Aorta (tissue), 5 donors: ENCODE measurements at places on chromosomes 11 and 22. TPM values are rescaled to one million over a fixed set of nuclear protein-coding genes. Genes with fewer than 3 reads are reported as not detected.

DNA sequence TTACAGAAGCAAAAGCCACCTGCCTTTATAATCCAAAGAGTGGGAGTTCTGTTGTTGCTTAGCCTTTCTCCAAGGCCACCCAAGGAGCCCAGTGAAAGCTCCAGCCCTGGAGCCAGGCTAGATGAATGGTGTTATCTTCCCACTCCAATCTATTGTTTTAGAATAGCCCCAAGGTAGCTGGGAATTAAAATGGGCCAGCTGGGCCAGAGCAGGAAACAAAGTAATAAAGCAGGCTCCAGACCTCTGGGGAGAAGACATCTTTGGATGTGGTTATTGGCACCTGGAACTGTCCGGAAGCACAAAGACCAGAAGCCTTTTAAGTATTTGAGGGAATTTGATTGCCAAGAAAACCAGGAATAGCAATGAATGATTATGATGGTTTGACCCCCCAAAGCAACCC is 8.8 kb downstream of the C11orf96 start:
- DNase-seq = peak; percentile 15

DNA sequence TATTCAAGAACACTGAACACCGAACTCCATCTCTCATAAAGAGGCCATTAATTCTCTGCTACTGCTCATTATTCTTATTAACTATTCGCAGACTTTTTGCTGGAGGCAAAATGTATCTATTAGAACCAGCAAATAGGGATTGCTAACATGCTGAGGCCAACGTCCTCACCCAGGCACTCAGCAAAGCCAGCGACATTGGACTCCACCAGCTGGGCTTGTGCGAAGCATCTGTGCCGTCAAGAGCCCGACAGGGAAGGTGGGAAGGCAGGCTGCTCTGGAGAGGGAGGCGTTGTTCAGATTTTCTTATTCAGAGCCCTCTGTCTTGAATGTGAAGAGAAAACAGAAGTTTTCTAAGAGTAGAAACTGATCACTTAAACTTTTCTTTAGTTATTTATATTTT is 615.6 kb upstream of the KIRREL3 start:
- DNase-seq = no peak

GLYATL1 gene
- not detected for total RNA-seq

GRCh38 chr11:13297917-13298356 is 20.3 kb downstream of the BMAL1 start:
- DNase-seq = no peak

DNA sequence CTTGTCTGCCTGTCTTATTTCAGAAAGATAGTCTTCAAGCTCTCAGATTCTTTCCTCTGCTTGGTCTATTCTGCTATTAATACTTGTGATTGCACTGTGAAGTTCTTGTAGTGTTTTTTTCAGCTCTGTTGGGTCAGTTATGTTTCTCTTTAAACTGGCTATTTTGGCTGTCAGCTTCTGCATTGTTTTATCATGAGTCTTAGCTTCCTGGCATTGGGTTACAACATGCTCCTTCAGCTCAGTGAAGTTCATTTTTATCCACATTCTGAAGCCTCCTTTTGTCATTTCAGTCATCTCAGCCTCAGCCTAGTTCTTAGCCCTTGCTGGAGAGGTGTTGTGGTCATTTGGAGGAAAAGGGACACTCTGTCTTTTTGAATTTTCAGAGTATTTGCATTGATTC is 15.5 kb upstream of the DEPDC7 start:
- no peak for DNase-seq

DNA sequence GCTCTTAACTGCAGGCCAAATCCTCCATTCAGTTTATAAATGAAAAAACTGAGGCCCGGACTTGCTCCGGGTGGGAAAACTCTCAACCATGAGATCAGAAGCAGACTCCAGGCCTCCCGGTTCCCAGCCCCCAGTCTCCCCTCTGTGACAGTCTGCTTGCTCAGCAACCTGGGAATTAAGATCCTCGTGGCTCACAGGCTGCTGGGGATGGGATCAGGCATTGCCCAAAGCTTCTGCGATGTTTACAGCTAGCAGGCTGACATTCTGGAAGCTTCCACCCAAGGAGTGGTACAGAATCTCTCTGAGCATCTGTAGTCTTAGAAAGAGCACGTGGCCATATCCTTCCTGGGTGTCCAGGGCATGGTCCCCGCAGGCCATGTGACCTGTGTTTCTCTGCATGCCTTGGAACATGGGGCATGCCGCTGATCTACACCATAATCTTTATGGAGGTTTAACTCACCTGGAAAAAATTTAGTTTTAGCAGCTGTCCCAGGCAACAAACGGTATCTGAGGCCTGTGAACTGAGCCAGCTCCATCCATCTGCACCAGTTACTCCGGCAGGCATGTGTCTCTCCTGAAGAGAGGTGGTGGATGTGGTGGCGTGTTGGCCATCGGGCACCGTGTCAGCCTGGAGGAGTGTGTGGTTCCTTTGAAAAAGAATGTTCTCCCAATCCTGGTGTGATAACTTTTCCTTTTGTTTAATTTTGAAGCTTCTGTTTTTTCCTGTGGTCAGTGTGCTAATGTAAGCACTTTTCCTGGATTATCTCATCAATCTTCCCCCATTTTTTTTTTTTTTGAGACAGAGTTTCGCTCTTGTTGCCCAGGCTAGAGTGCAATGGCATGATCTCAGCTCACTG is 7.9 kb downstream of the FBLN1 start:
- DNase-seq = no peak

PNPLA3 gene
- not detected for total RNA-seq

DNA sequence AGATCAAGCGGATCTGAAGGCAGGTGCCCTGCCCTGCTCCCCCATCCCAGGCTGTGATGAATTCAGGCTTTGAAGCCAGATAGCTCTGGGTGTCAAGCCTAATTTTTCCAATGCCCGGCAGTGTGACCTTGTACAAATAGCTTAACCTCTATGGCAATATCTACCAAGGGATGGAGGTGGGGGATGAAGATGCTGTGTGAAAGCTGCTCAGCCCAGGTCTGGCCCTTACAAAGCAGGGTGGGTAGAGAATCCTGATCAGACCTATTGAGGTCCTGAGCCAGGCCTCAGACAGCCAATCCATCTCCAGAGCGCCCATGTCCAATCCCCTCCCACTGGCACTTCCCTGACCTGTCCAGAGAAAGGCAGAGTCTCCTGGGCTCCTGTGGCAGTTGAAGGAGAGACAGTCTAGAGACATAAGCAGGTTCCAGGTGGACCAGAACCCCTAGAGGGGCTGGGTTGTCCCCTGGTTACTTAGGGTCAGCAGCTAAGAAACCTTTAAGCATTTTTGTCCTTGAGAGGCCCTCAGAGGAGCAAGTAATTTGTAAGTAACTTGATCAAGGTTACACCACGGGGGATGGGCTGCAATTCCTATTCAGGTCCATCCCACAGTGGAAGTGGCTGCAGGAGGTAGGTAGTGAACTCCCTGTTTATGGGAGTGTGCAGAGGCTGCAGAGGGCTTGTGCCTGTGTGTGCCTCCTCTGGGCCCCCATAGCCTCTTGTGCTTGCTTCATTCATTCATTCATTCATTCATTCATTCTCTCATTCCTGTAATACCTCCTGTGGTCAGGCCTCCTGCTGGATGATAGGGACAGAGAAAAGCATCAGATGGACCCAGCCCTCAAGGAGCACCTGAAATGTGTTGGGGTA is 10.4 kb downstream of the P2RY2 start:
- no peak for DNase-seq

GRCh38 chr11:115304774-115305472 is 199.3 kb downstream of the CADM1 start:
- no peak for DNase-seq

MYRF gene
- 1.1 TPM for total RNA-seq

- DNase-seq = no peak
These were observed 57.7 kb downstream of the TEAD1 start for GRCh38 chr11:12731841-12732336.

ROBO4 gene
- 41.9 TPM for total RNA-seq

DNA sequence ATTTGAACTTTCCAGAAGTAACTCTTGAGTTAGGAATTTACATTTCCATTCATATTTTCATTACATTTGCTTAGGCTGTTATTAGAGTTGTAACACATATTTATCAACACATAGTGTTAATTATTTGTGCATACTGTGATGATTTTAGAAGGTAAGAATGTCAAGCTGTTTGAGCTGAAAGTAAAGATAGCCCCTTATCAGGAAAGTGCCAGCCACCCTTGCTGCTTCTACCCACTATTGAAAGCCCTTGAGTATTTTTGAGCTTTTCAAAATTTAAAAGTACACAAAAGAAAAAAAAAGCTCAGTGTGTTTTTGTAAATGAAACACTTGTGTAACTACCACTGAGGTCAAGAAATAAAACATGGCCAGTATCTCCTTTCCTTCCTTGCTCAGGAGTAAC is 8.0 kb downstream of the APLP2 start:
- DNase-seq = no peak
